A549 (cell line): ENCODE measurements at places on chromosomes 5 and 9.

GRCh38 chr5:172445866-172446265 lies 8.5 kb downstream of the SH3PXD2B start:
- no peak for DNase-seq

DNA sequence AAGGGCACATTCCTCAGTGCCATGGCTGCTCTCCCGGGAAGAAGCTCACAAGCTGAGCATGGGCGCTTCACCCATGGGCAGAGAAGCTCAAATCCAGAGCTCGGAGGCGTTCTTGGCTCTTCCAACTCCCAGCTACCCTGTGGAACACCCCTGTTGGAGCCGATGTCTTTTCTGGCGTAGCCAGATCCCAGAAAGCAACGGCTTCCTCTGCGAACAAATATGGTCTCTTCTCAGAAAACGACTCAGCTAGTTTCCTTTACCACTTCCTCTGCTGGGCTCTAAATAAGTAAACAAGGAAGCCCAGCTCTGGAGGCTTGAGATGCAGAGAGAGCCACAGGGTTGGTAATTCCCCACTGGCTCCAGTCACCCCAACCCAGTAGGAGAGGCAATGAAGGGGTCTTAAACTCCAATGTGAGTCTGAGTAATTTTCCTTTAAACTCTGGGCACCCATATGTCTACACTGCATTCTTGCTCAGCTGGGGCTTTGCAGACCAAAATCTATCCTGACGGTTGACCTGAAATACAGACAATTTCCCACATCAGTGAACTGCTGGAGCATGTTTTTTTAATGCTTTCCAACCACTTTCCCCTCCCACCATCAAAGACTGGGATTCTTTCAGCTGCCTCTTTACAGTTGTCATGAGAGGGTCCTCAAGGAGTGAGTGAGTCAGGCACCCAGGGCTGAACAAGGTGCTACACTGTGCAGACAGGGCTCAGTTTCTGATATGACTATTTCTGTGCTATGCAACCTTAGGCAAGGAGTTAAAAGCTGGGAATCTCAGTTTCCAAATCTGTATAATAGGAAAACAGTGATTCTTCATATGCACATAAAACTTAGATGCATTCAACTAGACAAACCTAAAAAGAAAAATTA lies at the start of gene LCP2:
TSS of gene LCP2 (minus strand) at position 189 of the 874 bp plus-strand sequence. CDS start at position 23, 166 bp downstream.
- DNase-seq = no peak

DNA sequence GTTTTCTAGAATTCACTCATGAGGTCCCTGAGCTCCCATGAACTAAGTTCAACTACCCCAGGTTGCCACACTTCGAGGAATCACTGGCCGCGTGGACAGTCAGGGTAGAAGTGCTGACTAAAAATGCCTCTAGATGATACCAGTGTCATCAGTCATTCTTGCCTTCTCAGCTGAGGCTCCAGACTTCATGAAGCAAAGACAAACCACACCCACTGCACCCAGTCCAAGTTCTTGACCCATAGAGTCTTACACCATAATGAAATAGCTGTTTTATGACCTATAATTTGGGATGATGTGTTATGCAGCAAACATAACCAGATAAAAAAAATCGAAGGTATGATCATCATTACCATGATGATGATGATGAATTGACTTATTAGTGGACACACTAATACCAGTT lies 632.9 kb upstream of the TLE4 start:
- DNase-seq = no peak

GRCh38 chr9:131546336-131547084 lies 1.2 kb downstream of the PRRT1B start:
- no peak for DNase-seq

DNA sequence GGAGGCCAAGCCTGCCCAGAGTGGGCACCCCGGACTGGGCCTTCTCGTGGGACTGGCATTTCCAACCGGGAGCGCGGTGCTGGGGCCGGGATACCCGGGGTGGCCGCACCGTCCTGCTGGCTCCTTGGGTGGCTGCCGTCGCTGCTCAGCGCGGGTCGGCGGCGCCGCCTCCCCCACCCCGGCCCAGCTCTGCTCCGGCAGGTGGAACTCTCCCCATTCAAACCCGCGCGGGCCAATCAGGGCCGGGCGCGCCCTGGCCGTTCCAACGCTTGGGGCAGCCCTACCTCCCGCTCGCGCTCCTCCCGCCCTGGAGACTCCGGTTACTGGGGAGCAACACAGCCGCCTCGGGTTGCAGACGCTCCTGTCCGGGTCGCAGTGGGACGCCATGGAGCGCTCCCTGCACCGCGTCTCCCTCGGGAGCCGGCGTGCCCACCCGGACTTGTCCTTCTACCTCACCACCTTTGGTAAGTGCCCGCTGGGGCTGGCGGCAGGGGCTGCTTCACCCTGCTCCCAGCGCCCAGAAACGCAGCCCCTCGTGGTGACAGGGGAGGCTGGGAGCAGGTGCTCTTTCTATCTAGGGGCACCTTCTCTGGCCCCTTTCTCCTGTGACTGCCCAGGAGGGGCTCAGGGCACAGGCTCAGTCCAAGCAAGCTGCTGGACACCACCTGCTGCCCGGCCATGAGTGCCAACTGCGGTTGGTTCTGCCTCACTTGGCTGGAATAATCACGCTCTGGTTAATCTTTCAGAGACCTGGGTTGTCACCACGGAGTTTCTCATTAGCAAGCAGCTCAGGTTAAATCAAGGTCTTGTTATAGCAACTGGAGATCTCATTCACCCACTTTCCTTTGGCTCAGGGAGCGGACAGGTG lies at the start of gene RGS3:
TSS of gene RGS3 (plus strand) at position 310 of the 868 bp plus-strand sequence. CDS start at position 386, 76 bp downstream.
- peak; percentile 68 for DNase-seq

DNA sequence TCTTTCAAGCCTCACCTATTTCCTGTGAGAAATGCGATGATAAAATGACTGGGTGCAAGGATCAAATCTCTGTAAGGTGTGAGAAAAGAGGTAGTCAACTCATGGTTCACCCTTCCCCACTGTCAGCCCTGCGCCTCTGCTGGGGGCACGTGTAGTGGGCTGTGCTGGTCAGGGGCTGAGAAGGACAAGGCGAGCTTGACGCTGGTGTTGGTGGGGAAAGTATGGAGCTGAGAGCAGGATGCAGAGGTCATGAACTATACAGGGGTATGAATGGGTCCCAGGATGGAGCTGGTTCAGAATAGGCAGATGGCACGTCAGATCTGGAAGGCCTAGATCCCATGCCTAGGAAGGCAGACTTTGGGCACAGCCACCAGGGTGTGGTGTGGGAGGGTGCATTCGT lies 20.6 kb downstream of the PITX1 start:
- no peak for DNase-seq

DNA sequence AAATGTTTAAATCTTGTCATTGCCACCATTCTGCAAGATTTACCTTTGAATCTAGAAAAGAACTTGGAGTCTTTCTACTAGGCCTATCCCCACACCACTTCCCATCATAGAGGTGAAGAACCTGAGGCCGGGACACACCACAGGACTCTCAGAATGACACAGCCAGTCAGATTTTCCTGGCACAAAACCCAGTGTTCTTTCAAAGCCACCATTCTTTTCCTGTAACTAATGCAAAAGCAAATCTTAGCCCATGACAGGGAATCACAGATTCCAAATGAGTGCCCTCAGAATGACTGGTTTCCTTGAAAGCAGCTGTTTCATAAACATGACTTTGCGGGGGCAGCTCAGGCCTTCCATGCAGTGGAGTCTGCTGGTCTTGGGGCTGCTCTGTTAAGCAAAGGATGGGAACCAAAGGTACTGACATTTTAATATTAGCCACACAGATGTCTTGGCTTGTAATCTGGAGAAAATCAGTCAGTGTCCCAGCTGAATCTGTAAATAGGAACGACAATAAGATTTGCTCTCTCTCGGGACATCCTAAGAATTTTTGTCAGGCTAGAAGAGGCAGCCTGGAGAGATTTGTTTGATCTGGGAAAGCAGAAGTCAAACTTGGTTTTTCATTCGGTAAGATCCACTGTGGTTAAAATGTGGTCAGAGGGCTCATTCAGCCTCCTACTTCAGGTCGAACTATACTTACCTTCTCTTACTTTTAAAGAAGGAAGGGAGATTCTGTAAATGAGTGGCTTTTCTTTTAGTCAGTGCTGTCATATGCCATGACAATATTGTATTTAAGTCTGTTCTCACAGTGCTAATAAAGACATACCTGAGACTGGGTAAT lies 115.1 kb downstream of the PALM2AKAP2 start:
- no peak for DNase-seq

DNA sequence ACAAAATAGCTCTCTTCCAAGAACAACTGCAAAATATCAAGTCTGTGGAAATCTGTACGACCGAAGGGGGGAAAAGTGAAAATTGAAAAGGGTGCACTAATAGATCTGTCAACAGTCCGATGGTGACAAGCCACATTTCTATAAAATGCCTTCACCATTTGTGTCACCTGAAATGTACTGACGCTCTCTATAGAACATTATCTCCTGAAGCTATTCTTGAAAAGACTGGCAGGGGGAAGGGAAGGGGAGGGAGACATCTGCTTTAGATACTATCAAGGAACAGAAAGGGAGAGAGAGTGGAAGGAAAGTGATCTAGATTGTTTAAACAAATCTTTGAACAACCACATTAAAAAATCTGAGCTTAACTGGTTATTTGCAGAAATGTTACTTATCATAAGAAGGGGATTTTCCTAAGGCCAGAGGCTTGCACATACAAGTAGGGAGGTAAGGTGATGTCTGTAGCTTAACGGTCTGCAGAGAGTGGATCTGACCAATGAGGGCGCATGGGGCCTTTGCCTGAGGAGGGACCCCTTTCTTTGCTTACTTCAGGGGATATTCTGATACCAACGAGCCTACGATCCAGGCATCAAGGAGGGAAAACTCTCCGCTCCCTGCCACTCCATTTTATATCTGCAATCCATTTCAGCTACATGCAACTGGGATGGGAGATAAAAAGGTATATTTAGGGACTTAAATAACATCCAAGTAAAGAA lies 92.1 kb downstream of the CRB2 start:
- no peak for DNase-seq

GRCh38 chr9:4108754-4109465 lies 191.0 kb downstream of the GLIS3 start:
- no peak for DNase-seq

- DNase-seq = no peak
Observed at GRCh38 chr5:160835376-160835775, 16.6 kb downstream of the ATP10B start.

DNA sequence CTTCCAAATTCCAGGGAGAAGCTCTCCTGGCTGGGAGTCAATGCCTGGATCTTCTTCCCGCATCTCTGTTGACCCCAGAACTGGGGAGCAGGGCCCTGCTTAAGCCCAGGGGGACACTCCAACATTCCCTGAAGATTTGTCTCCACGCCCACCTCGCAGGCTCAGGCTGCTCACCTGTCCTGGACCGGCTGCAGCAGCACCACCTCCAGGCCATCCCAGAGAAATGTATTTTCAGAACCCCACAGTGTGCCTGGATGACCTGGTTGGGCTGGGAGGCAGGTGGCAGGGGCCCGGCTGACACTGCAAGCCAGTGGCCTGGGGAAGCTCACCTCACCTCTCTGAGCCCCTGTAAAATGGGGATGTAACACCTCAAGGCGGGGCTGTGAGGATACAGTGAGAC lies 27.1 kb upstream of the ZBTB43 start:
- DNase-seq = no peak

GRCh38 chr9:129036923-129037766 lies 719 bp downstream of the MIGA2 start:
- no peak for DNase-seq

GRCh38 chr9:137316012-137316981 lies 14.2 kb upstream of the NRARP start:
- peak; percentile 75 for DNase-seq

GRCh38 chr9:13900449-13900848 lies 413.5 kb downstream of the NFIB start:
- no peak for DNase-seq

DNA sequence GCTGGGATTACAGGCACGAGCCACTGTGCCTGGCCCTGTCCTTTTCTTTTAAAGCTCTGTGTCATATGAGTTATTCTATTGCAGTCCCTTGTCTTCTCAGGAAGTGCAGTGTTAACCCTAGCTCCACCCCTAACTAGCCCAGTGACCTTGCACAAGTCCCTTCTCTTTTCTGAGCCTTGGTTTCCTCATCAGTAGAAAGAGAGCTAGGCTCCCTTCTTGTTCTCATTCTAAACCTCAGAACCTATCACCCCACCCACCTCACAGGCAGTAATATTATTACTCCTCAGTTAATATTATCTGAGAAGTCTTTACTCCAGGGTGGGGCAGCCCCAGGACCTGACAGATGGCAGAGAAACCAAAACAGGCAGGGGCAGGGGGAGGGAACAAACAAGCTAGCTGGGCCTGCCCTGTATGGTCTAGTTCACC lies 7.2 kb downstream of the CYFIP2 start:
- DNase-seq = no peak

DNA sequence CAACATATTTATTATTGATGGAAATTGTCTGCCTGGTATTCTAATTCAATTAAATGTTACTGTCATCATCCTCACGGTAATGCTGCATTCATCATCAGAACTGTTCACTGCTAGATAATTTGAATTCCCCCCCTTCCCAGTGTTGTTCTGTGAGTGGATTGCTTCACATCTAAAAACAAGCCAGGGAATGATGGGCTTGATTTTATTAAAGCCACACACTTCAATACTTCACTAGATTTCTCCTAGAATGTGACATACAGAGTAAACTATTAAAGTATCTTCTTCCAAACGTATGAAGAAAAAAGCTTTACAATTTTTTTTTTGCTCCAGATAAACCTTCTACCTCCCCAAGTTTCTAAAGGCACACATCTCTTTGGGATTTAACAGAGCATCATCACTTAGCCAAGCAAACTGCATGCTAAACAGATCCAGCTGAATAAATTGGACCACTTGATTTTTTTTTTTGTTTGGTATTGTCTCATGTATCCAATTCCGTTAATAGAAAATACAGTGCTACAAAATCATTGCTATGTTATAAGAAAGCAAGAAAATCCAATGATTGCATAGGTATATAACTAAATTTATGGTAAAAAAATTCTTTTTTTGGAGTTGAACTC lies 692.4 kb downstream of the MTRR start:
- DNase-seq = no peak

DNA sequence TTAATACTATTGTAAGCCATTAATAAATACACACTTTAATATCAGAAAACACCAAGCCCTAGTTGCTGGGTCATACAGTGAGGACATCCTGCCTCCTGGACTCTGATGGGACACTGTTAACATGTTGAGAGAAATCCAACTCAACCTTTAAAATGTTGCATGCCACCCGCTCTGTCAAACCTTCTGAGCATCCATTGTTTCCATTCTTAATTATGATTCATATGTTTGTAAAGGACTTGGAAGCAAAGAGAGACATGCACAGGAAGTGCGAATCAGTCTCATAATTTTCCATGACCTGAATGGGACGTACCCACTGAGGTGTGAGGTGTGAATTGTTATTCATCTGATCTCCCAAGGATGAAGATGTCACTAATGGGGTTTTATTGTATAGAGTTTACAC lies 186.4 kb downstream of the CAAP1 start:
- DNase-seq = no peak
